ENCODE measurements at places on chromosomes 5 and 9. TPM values are rescaled to one million over a fixed set of nuclear protein-coding genes. Genes with fewer than 3 reads are reported as not detected.
A peak's percentile ranks its signal among the peaks of the same experiment; 100 is the strongest.

Gene SLC34A3
- polyA plus RNA-seq, result not detected

Gene CHSY3
- polyA plus RNA-seq, result 0.20 TPM

Gene GPRIN1
- polyA plus RNA-seq, result 1.2 TPM

Gene OCLN
- polyA plus RNA-seq, result 0.52 TPM

Gene ZBTB6
- 4.4 TPM for polyA plus RNA-seq

Gene PCDHA5
- not detected for polyA plus RNA-seq

Gene SLC45A2
- polyA plus RNA-seq, result not detected

Gene ZDHHC11
- polyA plus RNA-seq, result 0.26 TPM

Gene MEIKIN
- not detected for polyA plus RNA-seq

DNA sequence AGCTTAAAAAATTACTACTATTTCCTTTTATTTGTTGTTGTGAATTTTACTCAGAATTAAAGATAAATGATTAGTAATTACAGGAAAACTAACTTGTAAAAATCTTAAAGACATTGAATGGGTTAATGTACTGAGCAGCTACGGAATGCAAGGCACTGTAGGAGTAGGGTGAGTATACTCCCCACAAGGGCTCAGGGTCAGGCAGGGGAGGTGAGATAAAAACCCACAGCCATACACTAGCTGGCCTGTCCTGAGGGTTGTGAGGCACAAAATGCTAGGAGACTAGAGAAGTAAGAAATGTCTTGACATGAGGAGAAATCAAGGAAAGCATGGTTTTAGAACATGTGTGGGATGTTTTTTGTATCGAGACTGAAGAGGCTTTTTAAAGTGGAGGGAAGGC lies 13.4 kb downstream of the ZBED3 start:
- peak; percentile 32 for DNase-seq
- H3K27me3 ChIP-seq, result no peaks in the 10 kb centered on the region
- no peak overlapping the region for H3K27ac ChIP-seq
- H3K4me3 ChIP-seq, result no peak overlapping the region
- peaks cover 9% of the 10 kb centered on the region for H3K4me1 ChIP-seq

- H3K4me1 ChIP-seq, result peaks cover 18% of the 10 kb centered on the region
- no peak overlapping the region for H3K4me3 ChIP-seq
- no peaks in the 10 kb centered on the region for H3K27me3 ChIP-seq
- H3K27ac ChIP-seq, result no peak overlapping the region
These were observed 21.0 kb downstream of the DIAPH1 start for GRCh38 chr5:141597814-141598213.

DNA sequence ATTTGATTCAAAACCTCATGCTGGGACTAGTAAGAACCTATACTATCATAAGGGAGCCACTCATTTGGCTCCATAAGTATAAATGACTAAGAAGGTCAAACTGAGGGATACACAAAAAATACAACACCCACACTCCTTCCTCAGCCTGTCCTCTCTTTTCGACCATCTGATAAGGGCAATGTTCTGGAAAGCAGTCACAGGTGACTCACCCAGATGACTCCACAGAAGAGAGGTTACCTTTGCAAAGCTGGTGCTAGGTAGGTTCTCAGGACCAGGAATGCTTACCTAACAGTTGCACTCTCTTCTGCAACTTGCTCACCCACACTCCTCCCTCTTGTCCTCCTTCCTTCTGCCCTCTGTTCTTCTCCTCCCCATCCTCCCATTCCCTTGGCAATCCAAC lies 32.9 kb downstream of the LHFPL2 start:
- peaks cover 22% of the 10 kb centered on the region for H3K4me1 ChIP-seq
- no peaks in the 10 kb centered on the region for H3K27me3 ChIP-seq
- DNase-seq, result peak; percentile 56
- H3K4me3 ChIP-seq, result no peak overlapping the region
- no peak overlapping the region for H3K27ac ChIP-seq

DNA sequence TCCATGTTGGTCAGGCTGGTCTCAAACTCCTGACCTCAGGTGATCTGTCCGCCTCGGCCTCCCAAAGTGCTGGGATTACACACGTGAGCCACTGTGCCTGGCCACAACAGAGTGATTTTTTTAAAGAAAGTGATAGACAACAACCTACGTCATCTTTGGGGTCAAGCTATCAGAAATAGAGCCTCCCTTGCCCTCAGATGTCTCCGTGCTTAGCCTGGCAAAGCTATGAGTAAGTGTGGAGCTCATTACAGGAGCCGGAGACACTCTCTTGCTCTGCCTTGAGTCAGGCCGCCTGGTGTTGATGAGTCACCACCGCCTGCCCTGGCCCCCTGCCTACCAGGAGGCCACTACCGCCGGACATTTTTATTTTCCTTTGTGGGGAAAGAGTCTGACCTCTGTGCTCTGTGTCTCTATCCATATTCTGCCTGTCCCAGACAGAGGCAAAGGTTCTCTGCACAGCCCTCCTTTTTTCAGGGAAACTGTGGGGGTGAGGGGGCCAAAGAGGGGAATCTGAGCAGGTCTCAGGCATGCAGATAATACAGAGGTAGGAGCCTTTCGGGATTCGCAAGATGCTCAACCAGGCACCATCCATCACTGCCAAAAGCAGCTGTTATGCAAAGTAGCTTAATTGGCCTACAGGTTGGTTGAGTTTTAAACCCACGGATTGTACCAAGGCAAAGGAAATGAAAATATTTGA lies 123.7 kb upstream of the CPEB4 start:
- peak; percentile 98 for DNase-seq
- peak overlapping the region; percentile 34 for H3K4me3 ChIP-seq
- H3K36me3 ChIP-seq, result no peaks in the 10 kb centered on the region
- peak overlapping the region; percentile 66 for H3K27ac ChIP-seq

GRCh38 chr5:4189317-4189716 lies 593.7 kb downstream of the IRX1 start:
- peak; percentile 1 for DNase-seq
- no peaks in the 10 kb centered on the region for H3K36me3 ChIP-seq
- H3K4me1 ChIP-seq, result no peaks in the 10 kb centered on the region
- H3K4me3 ChIP-seq, result no peak overlapping the region

- H3K4me3 ChIP-seq, result no peak overlapping the region
- H3K36me3 ChIP-seq, result peaks cover 21% of the 10 kb centered on the region
- peak; percentile 84 for DNase-seq
- no peaks in the 10 kb centered on the region for H3K27me3 ChIP-seq
- H3K4me1 ChIP-seq, result 0 out of 2 replicates have a peak, but pooled peaks cover 3% of the 10 kb centered on the region
These were observed 46.2 kb upstream of the FBXW11 start for GRCh38 chr5:172052450-172053236.

DNA sequence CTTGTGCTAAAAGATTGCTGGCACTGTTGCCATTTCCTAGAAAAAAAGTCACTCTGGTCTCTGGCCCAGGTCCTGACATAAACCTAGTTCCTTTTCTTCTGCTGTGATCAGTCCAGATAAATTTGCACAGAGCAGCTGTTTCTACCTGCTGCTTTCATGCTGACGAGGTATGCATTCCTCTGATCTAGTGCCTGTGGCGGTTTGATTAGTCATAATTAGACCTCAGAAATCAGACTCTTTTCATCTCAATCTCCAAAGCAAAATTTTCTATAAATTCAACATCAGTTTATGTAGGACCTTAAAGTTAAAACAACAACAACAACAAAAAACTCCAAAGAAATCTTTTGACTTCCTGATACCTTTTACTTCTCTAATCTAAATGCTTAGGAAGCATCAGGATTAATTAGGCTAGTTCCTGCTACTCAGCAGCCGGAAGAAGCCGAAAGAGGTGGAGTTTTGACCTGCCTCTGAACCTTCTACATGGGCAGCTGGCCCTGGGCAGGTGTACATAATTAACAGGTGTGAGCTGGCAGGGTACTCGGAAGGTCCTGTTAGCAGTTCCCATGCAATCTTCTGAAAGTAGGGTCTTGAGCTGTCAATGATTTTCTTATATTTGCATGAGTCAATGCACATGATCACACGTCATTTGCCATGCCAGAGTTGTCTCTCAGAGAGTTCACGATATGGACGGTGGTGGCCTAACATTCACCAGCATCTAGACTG lies 83.3 kb upstream of the CCDC112 start:
- H3K4me1 ChIP-seq, result peaks cover 19% of the 10 kb centered on the region
- no peak for DNase-seq
- H3K27me3 ChIP-seq, result no peaks in the 10 kb centered on the region
- H3K27ac ChIP-seq, result no peak overlapping the region
- no peak overlapping the region for H3K4me3 ChIP-seq

GRCh38 chr5:26181582-26181981 lies 856.8 kb downstream of the CDH9 start:
- no peaks in the 10 kb centered on the region for H3K4me1 ChIP-seq
- no peak overlapping the region for H3K27ac ChIP-seq
- no peaks in the 10 kb centered on the region for H3K27me3 ChIP-seq
- no peaks in the 10 kb centered on the region for H3K36me3 ChIP-seq

GRCh38 chr9:111178331-111179055 lies 140.2 kb upstream of the LPAR1 start:
- no peaks in the 10 kb centered on the region for H3K36me3 ChIP-seq
- peak overlapping the region; percentile 12 for H3K27ac ChIP-seq
- H3K4me3 ChIP-seq, result peak overlapping the region; percentile 41

GRCh38 chr9:119662329-119662728 lies 293.1 kb upstream of the BRINP1 start:
- H3K27ac ChIP-seq, result no peak overlapping the region
- no peak overlapping the region for H3K4me3 ChIP-seq
- H3K4me1 ChIP-seq, result no peaks in the 10 kb centered on the region
- H3K36me3 ChIP-seq, result no peaks in the 10 kb centered on the region
- H3K27me3 ChIP-seq, result no peaks in the 10 kb centered on the region

DNA sequence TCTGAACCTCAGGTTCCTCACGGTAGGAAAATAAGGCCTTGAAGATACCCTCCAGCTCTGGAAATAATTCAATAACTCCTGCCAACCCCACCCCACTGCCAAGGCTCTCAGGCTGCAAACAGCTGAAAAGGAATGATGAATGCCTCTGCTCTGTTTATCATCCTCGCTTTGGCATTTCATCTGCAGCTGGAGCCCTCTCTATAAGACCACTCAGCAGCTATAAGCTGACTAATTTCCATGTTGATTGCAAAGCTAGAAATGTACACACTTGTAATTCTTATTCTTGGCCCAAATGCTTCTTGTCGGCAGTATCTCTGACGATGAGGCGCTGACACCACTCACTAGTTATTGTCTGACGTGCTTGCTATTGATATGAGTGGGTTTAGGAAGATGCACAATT lies 408.4 kb upstream of the NMUR2 start:
- no peak overlapping the region for H3K27ac ChIP-seq
- H3K4me1 ChIP-seq, result no peaks in the 10 kb centered on the region
- no peaks in the 10 kb centered on the region for H3K36me3 ChIP-seq
- no peak overlapping the region for H3K4me3 ChIP-seq

DNA sequence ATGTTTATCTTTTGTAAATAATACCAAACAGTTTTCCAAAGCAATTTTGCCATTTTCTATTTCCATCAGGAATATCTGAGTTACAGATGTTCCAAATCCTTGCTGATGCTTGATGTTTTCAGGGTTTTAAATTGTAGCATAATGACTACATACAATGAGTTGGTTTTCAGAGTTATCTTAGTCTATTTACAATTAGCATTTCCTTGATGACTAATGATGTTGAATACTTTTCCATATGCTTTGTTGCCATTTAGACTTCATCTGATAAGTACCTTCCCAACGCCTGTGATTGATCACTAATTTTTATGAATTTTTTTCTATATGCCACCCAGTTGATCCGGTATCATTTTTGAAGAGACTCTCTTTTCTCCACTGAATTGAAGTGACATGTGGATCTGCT lies 102.3 kb downstream of the SLC25A46 start:
- H3K27me3 ChIP-seq, result 0 out of 2 replicates have a peak, but pooled peaks cover 5% of the 10 kb centered on the region
- no peak overlapping the region for H3K27ac ChIP-seq
- H3K36me3 ChIP-seq, result no peaks in the 10 kb centered on the region
- H3K4me1 ChIP-seq, result no peaks in the 10 kb centered on the region

GRCh38 chr9:135146766-135147473 lies 59.5 kb downstream of the OLFM1 start:
- no peak overlapping the region for H3K27ac ChIP-seq
- H3K27me3 ChIP-seq, result peaks cover 20% of the 10 kb centered on the region
- peak; percentile 36 for DNase-seq
- H3K4me3 ChIP-seq, result no peak overlapping the region
- H3K36me3 ChIP-seq, result no peaks in the 10 kb centered on the region
- no peaks in the 10 kb centered on the region for H3K4me1 ChIP-seq

DNA sequence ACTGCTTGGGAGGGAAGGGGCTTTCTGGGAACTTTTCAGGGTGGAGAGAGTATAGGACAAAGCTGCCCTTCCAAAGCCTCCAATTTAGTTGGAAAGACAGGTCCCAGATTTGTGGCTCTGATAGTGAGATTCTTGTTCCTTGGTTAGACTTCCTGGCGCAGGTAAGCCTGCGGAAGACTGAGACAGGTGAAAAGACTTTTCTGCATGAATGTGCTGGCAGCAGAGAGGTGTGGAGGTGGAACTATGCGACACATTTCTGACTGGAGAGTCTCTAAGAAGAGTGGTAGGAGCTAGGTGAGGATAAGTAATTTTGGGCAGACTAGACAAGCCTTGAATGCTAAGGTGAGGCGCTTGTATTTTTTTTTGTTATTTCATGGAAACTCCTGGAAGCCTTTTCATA lies 29.9 kb downstream of the NANS start:
- H3K36me3 ChIP-seq, result no peaks in the 10 kb centered on the region
- H3K27ac ChIP-seq, result no peak overlapping the region
- no peak overlapping the region for H3K4me3 ChIP-seq
- no peak for DNase-seq

GRCh38 chr9:88177371-88177770 lies 39.1 kb upstream of the SPATA31C2 start:
- no peak overlapping the region for H3K4me3 ChIP-seq
- H3K27me3 ChIP-seq, result 0 out of 2 replicates have a peak, but pooled peaks cover 8% of the 10 kb centered on the region
- H3K36me3 ChIP-seq, result no peaks in the 10 kb centered on the region
- H3K4me1 ChIP-seq, result no peaks in the 10 kb centered on the region
- no peak for DNase-seq

- no peaks in the 10 kb centered on the region for H3K36me3 ChIP-seq
- H3K4me1 ChIP-seq, result no peaks in the 10 kb centered on the region
- H3K4me3 ChIP-seq, result no peak overlapping the region
These were observed 62.1 kb downstream of the TMOD1 start for GRCh38 chr9:97563458-97564135.

DNA sequence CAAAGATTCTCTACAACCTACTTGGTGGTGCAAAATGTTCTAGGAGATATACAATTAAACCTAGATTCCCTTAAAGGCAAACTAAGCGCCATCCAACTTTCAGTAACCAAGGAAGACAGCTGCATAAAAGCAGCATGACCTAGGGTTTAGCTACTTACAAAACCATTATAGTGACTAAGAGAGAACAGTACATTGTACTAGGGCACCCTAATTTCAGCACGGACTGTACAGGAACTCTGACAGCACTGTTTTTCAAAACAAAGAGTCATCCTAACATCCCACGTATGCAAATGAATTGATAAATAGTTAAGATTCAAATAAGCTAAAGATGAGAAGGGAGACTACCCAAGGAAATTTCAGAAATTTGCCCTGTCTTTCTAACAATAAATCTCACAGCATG lies 30.0 kb downstream of the STRBP start:
- H3K36me3 ChIP-seq, result no peaks in the 10 kb centered on the region
- H3K27me3 ChIP-seq, result no peaks in the 10 kb centered on the region
- no peak overlapping the region for H3K27ac ChIP-seq
- no peak overlapping the region for H3K4me3 ChIP-seq

DNA sequence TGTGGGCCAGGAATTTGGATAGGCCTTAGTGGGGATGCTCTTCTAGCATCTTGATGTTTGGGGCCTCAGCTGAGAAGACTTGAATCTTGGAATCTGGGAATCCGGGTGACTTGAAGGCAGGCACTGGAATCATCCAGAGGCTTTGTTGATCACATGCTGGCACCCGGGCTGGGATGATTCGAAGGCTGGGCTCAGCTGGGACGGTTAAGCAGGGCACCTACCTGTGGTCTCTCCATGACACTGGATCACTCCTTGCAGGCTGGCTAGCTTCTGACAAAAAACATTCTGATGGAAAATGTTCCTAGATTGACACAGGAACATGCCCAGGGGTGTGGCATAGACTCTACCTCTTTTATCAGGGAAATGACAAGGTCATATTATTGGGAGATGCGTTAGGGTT lies 149.1 kb downstream of the TENT4A start:
- DNase-seq, result no peak
- no peaks in the 10 kb centered on the region for H3K4me1 ChIP-seq
- no peaks in the 10 kb centered on the region for H3K36me3 ChIP-seq
- no peaks in the 10 kb centered on the region for H3K27me3 ChIP-seq
- no peak overlapping the region for H3K27ac ChIP-seq

All from GM23248 (cell line).